ENCODE measurements at places on chromosomes 7 and 10.
A peak's percentile ranks its signal among the peaks of the same experiment; 100 is the strongest.

GRCh38 chr10:91201213-91201996, 19.1 kb upstream of the PCGF5 start:
- no peak for DNase-seq

GRCh38 chr10:53071505-53072125, 299.0 kb upstream of the MBL2 start:
- DNase-seq, result no peak

DNA sequence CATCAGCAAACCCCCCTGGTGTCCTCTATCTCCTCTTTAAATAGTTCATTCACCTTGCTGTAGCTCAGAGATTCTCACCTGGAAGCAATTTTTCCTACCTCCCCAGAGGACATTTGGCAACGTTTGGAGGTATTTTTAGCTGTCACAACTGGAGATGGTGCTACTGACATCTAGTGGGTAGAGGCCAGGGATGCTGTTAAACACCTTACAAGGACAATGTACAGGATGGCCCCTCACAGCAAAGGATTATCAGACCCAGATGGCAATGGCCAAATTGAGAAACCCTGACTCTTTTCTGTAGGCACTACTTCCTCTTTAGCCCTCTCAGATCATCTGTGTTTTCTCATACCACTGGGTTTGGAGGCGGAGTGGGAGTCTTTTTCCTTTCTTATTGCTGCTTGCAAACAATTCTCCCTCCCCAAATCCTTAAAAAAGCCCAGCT, 13.2 kb upstream of the TRA2A start:
- no peak for DNase-seq

DNA sequence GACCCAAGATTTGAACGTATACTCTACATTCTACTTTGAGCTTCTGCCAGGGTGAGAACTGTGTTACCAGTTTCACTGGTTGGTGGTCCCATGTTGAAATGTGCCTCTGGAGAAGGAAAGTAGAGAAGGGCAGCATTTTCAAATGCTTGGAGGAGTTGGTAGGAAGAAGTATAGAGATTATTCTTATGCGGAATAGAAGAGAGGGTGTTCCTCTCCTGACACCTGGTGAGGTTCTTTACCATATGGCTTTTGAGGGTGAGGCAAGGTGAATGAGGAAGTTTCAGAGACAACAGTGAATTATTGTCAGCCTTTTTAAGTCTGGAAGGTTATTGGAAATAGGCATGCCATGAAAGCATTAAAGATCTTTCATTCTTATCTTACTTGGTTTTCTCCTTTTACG, 34.3 kb downstream of the R3HCC1L start:
- no peak for DNase-seq

DNA sequence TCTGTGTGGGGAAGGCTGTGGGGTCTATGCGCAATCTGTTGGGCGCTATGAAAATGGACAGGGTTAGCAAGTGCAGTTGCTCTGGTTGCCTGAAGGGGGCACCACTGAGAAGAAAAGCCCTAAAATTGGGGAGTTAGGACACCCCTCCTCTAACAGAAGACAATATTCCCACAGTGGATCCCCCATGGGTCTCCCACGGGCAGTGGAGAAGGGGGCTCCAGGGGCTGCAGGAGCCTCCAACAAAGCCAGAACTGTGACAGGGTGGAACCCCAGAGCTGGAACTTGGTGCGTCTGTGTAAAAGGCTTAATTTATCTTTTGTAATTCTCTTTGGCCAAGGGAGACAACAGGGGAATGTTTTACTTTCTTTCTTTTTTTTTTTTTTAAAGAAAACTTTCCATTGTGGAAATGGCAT, 12.5 kb upstream of the COL13A1 start:
- no peak for DNase-seq

GRCh38 chr10:16789261-16789660, 28.0 kb downstream of the RSU1 start:
- no peak for DNase-seq

- no peak for DNase-seq
Observed at GRCh38 chr7:74181821-74182220, 7.7 kb downstream of the EIF4H start.

DNA sequence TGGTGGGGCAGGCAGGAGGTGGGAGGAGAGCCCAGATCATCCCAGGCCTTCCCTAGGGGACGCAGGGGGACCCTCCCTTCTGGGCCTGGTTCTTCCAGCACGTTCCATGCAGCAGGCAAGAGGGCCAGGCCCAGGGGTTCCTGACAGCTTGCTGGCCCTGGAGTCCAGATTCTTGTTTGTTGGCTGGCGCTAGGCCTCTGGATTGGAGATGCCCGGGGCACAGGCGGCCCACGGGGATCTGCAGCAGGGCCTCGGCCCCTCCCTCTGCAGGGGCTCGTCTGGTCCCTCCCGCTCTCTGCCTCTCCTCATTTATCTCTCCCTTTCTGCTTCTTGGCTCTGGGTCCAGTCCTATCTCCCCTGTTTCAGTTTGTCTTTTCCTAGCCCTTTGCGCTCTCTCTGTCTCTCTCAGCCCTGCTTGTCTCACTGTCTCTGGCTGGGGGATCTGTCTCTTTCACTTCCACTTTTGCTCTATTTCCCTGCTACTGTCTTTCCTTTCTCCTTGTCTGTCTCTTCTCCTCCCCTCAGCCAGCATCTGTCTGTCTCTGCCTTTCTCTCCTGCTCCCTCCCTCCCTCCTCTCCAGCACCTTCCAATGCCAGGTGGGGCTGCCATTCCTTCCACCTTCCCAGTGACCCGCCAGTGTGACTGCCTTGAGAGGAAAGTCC, 1.1 kb upstream of the AQP1 start:
- no peak for DNase-seq

- DNase-seq, result no peak
Observed at GRCh38 chr7:66747881-66748511, 7.5 kb downstream of the RABGEF1 start.

DNA sequence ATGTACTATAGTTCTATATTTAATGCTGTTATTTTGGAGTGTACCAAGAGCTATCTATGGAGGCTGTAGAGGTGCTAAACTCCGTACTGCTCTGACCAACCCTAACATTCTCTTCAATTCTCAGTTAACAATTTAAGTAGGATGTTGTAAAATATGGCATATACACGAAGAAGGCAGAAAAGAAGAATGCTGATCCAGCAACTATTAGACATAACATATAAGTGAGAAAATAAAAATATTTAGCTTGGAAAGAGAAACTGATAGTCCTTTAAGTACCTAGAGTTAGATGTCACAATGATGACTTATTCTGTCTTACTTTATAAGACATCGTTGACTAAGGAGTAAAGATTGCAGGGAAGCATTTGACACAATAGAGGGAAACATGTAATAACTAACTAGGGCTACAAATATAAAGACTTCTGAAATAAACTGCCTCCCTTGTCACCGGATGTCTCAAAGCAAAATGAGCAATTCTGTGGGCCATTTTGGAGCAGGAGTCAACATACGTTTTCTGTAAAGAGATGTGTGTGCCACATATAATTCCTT, 159.5 kb downstream of the CPEB3 start:
- no peak for DNase-seq

DNA sequence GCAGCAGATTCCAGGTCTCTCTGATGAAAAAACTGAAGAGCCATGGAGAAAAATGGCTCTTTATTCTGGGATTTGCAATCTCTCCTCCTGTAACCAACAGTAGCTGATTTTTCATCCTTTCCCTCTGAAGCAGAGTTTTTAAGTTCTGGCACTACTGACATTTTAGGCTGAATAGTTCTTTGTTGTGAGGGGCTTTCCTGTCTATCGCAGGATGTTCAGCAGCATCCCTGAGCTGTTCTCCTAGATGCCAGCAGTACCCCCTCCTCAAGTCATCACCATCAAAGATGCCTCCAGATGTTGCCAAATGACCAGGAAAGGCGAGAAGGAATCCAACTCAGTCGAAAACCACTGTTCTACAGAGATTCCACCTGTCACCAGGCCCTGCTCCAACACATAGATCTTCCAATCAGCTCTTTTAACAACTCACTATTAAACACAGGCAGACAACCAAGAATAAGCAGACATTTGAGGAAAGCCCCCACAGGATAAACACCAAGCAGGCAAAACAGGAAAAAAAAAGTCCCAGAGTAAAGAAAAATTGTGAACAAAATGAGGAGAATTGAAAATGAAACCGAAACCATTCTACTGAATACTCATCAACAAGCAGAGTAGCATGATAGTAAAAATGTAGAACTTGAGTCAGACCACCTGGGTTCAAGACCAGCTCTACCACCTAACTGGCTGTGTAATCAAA, 124.8 kb downstream of the MPP7 start:
- DNase-seq, result peak; percentile 31

All from activated T-cell treated with anti-CD3 and anti-CD28 coated beads, Interleukin-2, amount 50 U/mL, for 1 hour (primary cell).